ENCODE measurements at places on chromosomes 5 and 9.

- H3K27ac ChIP-seq, result no peak overlapping the region
- H3K36me3 ChIP-seq, result no peaks in the 10 kb centered on the region
- no peak for DNase-seq
These were observed 130.2 kb downstream of the MAT2B start for GRCh38 chr5:163635631-163636030.

DNA sequence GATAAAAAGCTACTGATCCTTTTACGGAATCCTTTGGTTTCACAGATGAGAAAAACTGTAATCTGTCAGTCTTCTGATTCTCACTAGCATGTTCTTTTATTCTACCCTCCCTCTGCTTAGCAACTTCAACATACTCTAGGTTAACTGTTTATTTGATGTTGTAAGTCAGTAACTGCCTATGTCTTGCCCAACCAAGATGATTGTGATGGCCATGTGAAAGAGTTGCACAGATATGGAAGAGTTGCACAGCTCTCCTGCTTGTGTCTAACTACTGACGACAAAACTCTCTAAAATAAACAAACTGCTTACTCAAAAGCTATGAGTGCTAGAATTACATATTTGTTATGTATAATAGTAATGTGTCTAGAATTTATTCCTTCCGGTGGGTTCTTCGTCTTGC lies 227.3 kb upstream of the DAB2 start:
- H3K27me3 ChIP-seq, result no peaks in the 10 kb centered on the region
- H3K27ac ChIP-seq, result no peak overlapping the region
- no peaks in the 10 kb centered on the region for H3K4me1 ChIP-seq
- H3K36me3 ChIP-seq, result no peaks in the 10 kb centered on the region
- no peak overlapping the region for H3K4me3 ChIP-seq

DNA sequence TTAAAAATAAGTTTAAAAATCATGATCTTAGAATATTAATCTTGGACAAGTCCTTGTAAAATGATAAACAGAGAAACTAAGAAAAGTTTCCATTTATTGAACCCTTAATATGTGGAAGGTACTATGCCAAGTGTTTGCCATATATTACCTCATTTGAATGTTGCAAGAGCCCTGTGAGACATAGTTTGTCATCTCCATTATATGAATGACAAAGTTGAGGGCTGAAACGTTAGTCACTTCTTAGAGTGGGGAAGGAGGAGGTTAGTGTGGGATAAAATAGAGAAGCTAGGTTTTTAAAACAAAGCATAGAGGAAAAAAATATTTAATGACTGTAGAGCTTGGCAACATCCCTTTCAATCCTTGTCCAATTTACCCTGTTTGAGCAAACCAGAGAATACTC lies 2.0 kb downstream of the TNC start:
- no peaks in the 10 kb centered on the region for H3K4me1 ChIP-seq
- H3K27me3 ChIP-seq, result no peaks in the 10 kb centered on the region
- peak overlapping the region; percentile 21 for H3K4me3 ChIP-seq
- peak overlapping the region; percentile 57 for H3K27ac ChIP-seq
- no peak for DNase-seq
- no peaks in the 10 kb centered on the region for H3K36me3 ChIP-seq

- DNase-seq, result no peak
- H3K4me1 ChIP-seq, result no peaks in the 10 kb centered on the region
- H3K4me3 ChIP-seq, result no peak overlapping the region
- no peaks in the 10 kb centered on the region for H3K27me3 ChIP-seq
- H3K27ac ChIP-seq, result peak overlapping the region; percentile 42
These were observed 11.7 kb downstream of the STC2 start for GRCh38 chr5:173316339-173317020.

DNA sequence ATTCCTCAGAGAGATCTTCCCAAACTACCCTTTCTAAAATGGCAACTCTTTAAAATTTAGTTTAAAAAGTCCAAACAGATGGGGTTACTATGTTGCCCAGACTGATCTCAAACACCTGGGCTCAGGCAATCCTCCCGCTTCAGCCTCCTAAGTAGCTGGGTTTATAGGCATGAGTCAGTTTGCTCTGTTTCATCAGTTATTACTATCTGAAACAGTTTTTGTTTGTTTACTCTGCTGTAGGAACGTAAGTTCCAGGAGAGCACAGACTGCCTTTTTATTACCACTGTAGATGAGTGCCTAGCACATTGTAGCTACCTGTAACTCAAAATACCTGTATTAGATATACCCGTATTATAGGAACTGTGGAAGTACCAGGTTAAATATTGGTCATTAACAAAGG lies 89.4 kb downstream of the UHRF2 start:
- no peak overlapping the region for H3K4me3 ChIP-seq
- no peak overlapping the region for H3K27ac ChIP-seq
- H3K27me3 ChIP-seq, result no peaks in the 10 kb centered on the region
- H3K36me3 ChIP-seq, result no peaks in the 10 kb centered on the region
- no peak for DNase-seq

GRCh38 chr5:82275216-82275664 lies 2.9 kb downstream of the RPS23 start:
- H3K27ac ChIP-seq, result no peak overlapping the region
- no peak for DNase-seq
- H3K4me3 ChIP-seq, result no peak overlapping the region
- no peaks in the 10 kb centered on the region for H3K27me3 ChIP-seq
- H3K36me3 ChIP-seq, result peaks cover 44% of the 10 kb centered on the region

GRCh38 chr5:141867139-141867538 lies 11.1 kb downstream of the PCDH1 start:
- peaks cover 9% of the 10 kb centered on the region for H3K27me3 ChIP-seq
- H3K27ac ChIP-seq, result no peak overlapping the region
- no peaks in the 10 kb centered on the region for H3K36me3 ChIP-seq
- no peak for DNase-seq

- H3K27ac ChIP-seq, result no peak overlapping the region
- DNase-seq, result no peak
- H3K27me3 ChIP-seq, result peaks cover 68% of the 10 kb centered on the region
- H3K4me3 ChIP-seq, result peak overlapping the region; percentile 34
These were observed 1.7 kb downstream of the SLIT3 start for GRCh38 chr5:169299191-169299662.

- H3K27ac ChIP-seq, result no peak overlapping the region
- no peaks in the 10 kb centered on the region for H3K27me3 ChIP-seq
- H3K4me1 ChIP-seq, result no peaks in the 10 kb centered on the region
- H3K4me3 ChIP-seq, result no peak overlapping the region
These were observed 41.4 kb downstream of the PDE8B start for GRCh38 chr5:77251921-77252320.

- no peaks in the 10 kb centered on the region for H3K36me3 ChIP-seq
- H3K27ac ChIP-seq, result no peak overlapping the region
- no peak for DNase-seq
- H3K27me3 ChIP-seq, result no peaks in the 10 kb centered on the region
These were observed 52.6 kb upstream of the TNC start for GRCh38 chr9:115170358-115171073.

- H3K36me3 ChIP-seq, result no peaks in the 10 kb centered on the region
- no peak for DNase-seq
- H3K27me3 ChIP-seq, result no peaks in the 10 kb centered on the region
- no peak overlapping the region for H3K4me3 ChIP-seq
- H3K4me1 ChIP-seq, result no peaks in the 10 kb centered on the region
These were observed 339.2 kb upstream of the PIK3R1 start for GRCh38 chr5:67876371-67876770.

- no peaks in the 10 kb centered on the region for H3K36me3 ChIP-seq
- peak overlapping the region; percentile 78 for H3K4me3 ChIP-seq
- peak overlapping the region; percentile 82 for H3K27ac ChIP-seq
- no peak for DNase-seq
- peaks cover 31% of the 10 kb centered on the region for H3K4me1 ChIP-seq
These were observed 1.0 kb upstream of the TLE1 start for GRCh38 chr9:81690251-81690851.

DNA sequence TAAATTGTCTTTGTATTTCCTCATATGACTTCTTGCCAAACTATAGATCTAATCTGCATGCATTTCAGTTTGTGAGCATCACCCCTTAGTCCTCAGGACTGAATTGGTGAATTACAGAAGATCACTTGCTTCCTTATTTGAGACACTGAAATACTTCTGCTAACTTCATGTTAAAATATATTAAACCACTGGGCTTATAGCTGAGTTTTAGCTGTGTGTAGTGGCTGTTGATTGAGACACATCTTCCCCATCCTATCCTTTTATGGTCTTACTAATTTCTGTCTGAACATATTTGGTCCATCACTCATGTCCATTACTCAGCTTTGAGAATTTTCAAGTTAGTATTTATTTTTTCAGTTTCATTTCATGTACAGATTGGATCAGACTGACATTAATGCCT lies 295.9 kb downstream of the PSAT1 start:
- H3K4me3 ChIP-seq, result no peak overlapping the region
- no peaks in the 10 kb centered on the region for H3K27me3 ChIP-seq
- H3K36me3 ChIP-seq, result no peaks in the 10 kb centered on the region
- H3K27ac ChIP-seq, result no peak overlapping the region

DNA sequence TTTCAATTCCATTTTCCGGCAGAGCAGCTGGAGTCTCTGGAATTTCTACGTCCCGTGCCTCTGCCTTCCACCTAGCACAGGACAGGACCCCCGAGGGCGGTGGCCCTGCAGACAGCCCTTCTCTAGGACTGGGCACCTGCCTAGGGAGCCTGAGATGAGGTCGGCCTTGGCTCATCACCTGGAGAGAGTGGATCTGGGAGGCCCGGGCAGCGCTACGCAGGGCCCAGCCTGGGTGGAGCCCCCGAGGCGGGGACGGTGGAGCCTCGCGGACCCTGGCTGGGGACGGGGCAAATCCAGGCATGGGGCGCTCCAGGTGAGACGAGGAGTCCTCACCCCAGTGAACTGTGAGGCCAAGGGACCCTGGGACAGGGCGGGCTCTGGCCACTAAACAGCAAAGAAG lies 114.5 kb downstream of the MTRR start:
- DNase-seq, result no peak
- H3K27me3 ChIP-seq, result no peaks in the 10 kb centered on the region
- no peak overlapping the region for H3K4me3 ChIP-seq
- H3K4me1 ChIP-seq, result no peaks in the 10 kb centered on the region
- no peaks in the 10 kb centered on the region for H3K36me3 ChIP-seq

- no peak overlapping the region for H3K27ac ChIP-seq
- no peaks in the 10 kb centered on the region for H3K36me3 ChIP-seq
- H3K4me1 ChIP-seq, result peaks cover 28% of the 10 kb centered on the region
- no peaks in the 10 kb centered on the region for H3K27me3 ChIP-seq
- no peak overlapping the region for H3K4me3 ChIP-seq
These were observed 1.4 kb upstream of the LHFPL2 start for GRCh38 chr5:78649861-78650496.

DNA sequence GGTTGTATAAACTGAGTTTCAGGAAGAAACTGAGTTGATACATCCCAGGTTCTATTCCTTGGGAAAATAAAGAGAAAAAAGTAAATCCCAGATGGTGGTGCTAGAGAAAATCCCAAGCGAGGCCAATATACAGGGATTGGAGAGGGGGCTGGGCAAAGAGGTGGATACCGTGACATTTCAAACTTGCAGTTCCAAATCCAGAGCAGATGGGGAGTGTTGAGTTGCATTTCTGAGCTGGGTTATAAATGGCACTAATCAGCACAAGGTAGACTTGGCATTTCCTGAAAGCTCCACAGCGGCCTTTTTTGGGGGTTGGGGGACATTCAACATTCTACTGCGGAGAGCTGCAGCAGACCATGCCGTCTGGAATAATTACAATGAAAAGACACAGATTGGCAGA lies 224.4 kb downstream of the NXNL2 start:
- no peak overlapping the region for H3K4me3 ChIP-seq
- no peaks in the 10 kb centered on the region for H3K27me3 ChIP-seq
- no peak overlapping the region for H3K27ac ChIP-seq
- H3K36me3 ChIP-seq, result no peaks in the 10 kb centered on the region

- no peaks in the 10 kb centered on the region for H3K27me3 ChIP-seq
- H3K4me1 ChIP-seq, result no peaks in the 10 kb centered on the region
- H3K4me3 ChIP-seq, result no peak overlapping the region
- no peaks in the 10 kb centered on the region for H3K36me3 ChIP-seq
- no peak overlapping the region for H3K27ac ChIP-seq
These were observed 144.2 kb upstream of the RAI14 start for GRCh38 chr5:34511915-34512314.

- H3K27me3 ChIP-seq, result peaks cover 10% of the 10 kb centered on the region
- H3K4me3 ChIP-seq, result peak within 1 kb of the TSS; percentile 55
- peak within 1 kb of the TSS; percentile 90 for H3K27ac ChIP-seq
- H3K4me1 ChIP-seq, result peaks cover 49% of the 10 kb centered on the region
- H3K36me3 ChIP-seq, result no peaks in the 10 kb centered on the region
These were observed at the start of gene DAB2 for GRCh38 chr5:39424736-39425637. Gene DAB2, minus strand, starts transcription at chr5:39424980. Its CDS starts 30,660 bp downstream, at chr5:39394320.

DNA sequence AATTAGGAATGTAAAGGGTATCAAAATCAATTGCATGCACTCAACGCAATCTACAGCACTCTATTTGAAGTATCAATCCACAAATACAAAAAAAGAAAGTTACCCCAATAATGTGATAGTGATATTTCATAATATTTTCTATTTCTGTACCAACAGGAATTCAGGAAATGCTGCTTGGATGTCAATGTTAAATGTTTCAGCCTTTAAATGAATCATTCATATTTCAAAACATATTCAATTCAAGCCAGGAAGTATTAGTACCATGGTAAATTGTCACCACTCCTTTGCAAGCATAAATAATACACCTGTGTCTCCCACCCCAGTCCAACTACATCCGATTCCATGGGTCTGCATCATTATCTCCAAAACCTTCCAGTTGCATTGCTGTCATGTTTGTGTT lies 1185.5 kb upstream of the CDH18 start:
- no peak overlapping the region for H3K27ac ChIP-seq
- no peaks in the 10 kb centered on the region for H3K4me1 ChIP-seq
- no peaks in the 10 kb centered on the region for H3K27me3 ChIP-seq
- H3K4me3 ChIP-seq, result no peak overlapping the region
- no peak for DNase-seq

- H3K27ac ChIP-seq, result no peak overlapping the region
- DNase-seq, result no peak
- H3K27me3 ChIP-seq, result no peaks in the 10 kb centered on the region
- no peaks in the 10 kb centered on the region for H3K4me1 ChIP-seq
- H3K36me3 ChIP-seq, result no peaks in the 10 kb centered on the region
- H3K4me3 ChIP-seq, result no peak overlapping the region
These were observed 246.4 kb downstream of the PSAT1 start for GRCh38 chr9:78543353-78543752.

- no peaks in the 10 kb centered on the region for H3K36me3 ChIP-seq
- H3K4me3 ChIP-seq, result no peak overlapping the region
- H3K4me1 ChIP-seq, result no peaks in the 10 kb centered on the region
- H3K27me3 ChIP-seq, result no peaks in the 10 kb centered on the region
- DNase-seq, result no peak
These were observed 216.0 kb downstream of the ADAMTSL1 start for GRCh38 chr9:18689921-18690320.

Data from left lung (tissue), 14 donors.